Left hindlimb (tissue), 1 donor: ENCODE measurements at places on chromosomes 5 and 9.
A peak's percentile ranks its signal among the peaks of the same experiment; 100 is the strongest.

DNA sequence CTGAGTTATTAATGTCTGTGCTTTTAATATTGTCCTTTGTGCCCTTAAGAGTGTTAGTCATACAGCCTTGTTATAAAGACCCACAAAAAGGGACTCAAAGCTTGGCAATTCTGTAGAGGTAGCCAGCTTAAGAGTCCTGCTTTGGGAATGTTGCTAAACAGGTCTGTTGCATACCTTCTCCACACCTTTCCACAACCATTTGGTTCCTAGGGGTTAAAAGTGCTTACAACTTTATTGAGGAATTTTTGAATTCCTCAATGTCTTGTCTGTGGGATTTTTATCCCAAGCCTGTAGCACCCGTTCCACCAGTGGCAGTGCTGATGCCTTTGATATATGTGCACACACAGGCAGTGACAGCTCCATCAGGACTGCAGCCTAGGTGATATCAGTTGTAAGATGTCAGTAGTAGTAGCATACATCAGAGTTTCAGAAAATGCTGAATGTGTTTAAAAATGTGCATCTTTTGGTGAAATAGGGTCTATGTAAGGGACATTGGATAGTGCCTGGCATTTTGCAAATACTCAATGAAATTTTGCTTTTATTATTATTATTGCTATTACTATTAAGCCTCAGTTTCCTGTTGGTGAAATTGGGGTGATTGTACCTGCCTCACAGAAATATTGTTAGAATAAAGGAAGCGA lies 68.5 kb downstream of the WWC1 start:
- DNase-seq, result no peak

DNA sequence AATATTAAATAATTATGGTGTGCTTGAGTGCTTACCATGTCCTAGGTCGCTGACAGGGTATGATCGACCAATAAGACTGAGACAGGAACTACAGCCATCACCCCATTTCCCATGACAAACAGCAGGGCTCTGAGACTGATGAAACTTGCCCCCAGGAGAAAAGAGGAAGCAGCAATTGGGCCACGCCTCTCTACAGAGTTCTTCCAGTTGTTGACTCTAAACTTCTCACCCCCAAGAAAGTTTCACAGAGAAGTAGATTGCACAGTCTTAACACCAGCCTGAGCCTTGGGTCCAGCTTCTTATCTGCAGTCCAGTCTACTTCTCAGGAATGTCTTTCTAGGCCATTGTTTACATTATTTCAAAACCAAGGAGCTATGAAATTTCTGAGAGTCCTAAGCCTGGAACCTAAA lies 182.2 kb upstream of the ANKRD55 start:
- no peak for DNase-seq

DNA sequence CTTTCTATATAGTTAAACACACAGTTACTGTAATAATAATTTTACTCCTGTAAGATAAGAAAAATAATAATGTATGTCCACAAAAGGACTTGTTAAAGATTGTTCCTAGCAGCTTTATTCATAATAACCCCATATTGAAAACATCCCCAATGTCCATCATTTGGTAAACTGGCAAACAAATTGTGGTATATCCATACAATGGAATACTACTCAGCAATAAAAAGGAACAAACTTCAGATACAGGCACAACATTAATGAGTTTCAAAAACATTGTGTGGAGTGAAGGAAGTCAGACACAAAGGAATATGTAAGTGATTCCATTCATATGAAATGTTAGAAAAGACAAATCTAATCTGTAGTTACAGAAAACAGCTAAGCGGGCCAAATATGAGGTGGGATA lies 1.9 kb upstream of the MEGF10 start:
- no peak for DNase-seq

GRCh38 chr5:93328833-93329232 lies 252.2 kb downstream of the NR2F1-AS1 start:
- no peak for DNase-seq

DNA sequence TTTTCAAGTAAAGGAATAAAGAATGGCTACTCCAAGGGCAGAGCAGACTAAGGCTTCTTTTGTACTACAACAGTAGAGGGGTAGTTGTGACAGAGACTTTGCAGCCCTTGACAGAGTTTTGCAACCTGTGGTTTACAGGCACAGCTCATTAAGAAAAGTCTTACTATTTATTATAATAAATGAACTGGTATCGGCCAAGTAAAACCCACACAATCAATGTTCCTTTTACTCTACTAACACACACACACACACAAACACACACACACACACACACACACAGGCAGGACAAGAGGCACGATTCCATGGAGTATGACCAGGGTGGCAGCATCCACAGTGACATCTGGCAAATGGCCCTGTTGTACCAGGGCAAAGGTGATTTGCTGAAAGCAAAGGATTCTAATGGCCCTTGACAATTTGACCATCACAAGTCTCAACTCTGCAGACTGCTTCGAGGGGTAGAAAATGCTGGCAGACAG lies 59.1 kb upstream of the GOLPH3 start:
- DNase-seq, result no peak

- DNase-seq, result no peak
Observed at GRCh38 chr5:154199671-154200220, 9.2 kb downstream of the GALNT10 start.

DNA sequence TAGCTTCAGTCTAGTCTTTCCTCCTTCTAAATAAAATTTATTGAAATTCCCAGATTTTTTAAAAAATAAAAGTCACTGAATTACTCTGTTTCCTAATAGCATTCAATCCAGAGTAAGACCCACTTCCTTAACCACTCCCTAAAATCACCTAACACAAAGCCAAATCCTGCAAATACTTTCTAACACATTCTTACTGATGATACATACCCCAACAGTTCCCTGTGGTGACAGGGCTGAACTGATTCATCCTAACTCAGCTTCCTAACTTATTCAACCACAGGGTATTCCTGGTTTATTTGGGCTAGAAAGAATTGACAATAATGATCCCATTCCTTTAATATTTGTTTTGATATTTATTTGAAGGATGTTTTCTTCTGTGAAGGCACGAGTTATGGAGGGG lies 40.7 kb upstream of the ZNF300 start:
- DNase-seq, result no peak

- DNase-seq, result no peak
Observed at GRCh38 chr9:105320568-105320967, 76.1 kb downstream of the SLC44A1 start.

GRCh38 chr9:8860086-8860485 lies 1060.5 kb upstream of the DMAC1 start:
- no peak for DNase-seq

DNA sequence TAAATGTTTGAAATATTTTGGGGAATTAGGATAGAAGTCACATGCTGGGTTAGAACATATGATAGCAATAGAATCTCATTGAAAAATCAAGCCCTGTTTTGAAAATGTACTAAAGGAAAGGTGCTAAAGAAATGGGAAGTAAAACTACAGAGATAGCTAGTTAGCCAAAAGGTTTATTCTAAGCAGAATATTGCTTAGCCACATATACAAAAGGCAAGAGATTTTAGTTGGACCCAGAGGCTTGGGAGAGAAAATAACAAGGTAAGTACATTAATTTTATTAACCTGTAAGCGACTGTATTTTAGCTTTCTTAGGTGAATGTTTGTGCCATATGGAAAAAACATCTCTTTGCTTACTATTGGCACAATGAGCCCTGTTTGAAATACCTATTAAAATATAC lies 108.3 kb downstream of the RPS23 start:
- DNase-seq, result no peak

GRCh38 chr9:14780251-14780650 lies 57.7 kb upstream of the CER1 start:
- peak; percentile 60 for DNase-seq
